ENCODE measurements at places on chromosomes 12 and 14. TPM values are rescaled to one million over a fixed set of nuclear protein-coding genes. Genes with fewer than 3 reads are reported as not detected.

The SALL2 gene
- 1.9 TPM for total RNA-seq

The TCL1A gene
- total RNA-seq: not detected

The TEX52 gene
- total RNA-seq: 0.35 TPM

The INHBC gene
- total RNA-seq: not detected

The TTC8 gene
- total RNA-seq: 0.79 TPM

The RTL1 gene
- total RNA-seq: not detected

The ADCY4 gene
- 4.1 TPM for total RNA-seq

The SRRM4 gene
- not detected for total RNA-seq

The RNASE7 gene
- total RNA-seq: not detected

Measured in activated CD4-positive, alpha-beta T cell treated with anti-CD3 and anti-CD28 coated beads, Interleukin-2, amount 10 ng/mL, durations not matched to agents 7 days and 5 days (primary cell).